ENCODE measurements at places on chromosomes 4 and X.

DNA sequence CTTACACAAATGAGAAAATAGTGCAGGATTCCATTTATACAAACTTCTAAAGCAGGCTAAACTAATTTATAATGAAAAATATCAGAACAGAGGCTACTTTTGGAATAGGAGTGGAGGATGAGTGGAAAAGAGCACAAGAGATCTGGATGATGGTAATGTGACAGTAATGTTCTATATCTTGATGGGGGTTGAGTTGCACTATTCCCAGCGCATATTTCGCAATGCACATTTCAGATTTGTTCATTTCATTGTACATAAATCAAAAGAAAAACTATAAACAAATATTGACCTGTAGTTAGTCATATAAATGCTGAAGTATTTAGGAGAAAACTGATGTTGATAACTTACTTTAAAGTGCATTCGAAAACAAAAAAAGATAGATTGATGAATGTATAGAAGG is 177.0 kb upstream of the MAOA start:
- DNase-seq: no peak

GRCh38 chr4:116599859-116600258 is 485.5 kb downstream of the TRAM1L1 start:
- DNase-seq: peak; percentile 52

DNA sequence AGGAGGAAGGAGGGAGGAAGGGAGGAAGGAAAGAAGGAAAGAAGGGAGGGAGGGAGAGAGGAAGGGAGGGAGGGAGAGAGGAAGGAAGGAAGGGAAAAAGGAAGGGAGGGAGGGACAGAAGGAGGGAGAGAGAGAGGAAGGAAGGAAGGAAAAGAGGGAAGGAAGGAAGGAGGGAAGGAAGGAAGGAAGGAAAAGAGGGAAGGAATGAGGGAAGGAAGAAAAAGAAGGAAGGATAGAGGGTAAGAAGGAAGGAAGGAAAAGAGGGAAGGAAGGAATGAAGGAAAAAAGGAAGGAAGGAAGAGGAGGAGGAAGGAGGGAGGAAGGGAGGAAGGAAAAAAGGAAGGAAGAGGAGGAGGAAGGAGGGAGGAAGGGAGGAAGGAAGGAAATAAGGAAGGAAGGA is 796.8 kb downstream of the ARAP2 start:
- DNase-seq: no peak

DNA sequence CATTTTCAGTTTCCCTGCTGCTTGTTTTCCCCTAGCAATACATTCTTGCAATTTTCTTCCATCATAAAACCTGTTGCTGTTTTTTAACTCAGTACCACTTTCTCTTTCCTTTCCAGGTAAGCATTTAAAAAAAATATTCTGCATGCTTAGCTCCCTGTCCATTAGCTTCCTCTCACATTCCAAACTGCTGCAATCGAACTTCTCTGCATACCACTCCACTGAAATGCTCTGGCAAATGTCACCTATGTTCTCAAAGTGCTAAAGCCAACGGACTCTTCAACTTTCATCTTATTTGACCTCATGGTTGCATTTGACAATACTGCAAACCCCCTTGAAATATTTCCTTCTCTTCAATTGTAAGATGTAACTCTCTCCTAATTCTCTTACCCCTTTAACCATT is 192.7 kb downstream of the ANAPC10 start:
- no peak for DNase-seq

- peak; percentile 72 for DNase-seq
Measured at GRCh38 chr4:3310301-3311094, 17.7 kb downstream of the RGS12 start.

DNA sequence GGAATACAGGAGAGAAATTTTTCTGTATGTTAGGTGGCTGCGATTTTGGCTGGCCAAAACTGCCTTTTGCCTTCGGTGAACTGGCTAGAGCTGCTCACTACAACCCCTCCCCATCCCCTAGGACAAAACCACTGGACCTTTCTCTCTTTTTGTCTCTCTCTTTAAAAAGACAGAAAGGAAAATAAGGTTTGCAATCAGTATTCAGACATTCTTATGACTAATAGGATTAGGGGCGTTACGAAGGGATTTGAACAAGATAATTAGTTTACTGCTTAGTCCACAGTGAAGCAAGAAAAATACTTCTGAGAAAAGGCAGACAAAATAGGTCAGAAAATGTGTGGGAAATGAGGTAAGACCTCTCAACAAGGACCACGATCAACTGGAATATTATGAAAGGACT is 180.4 kb downstream of the SLIT2 start:
- DNase-seq: no peak

GRCh38 chrX:19107035-19107434 is 15.2 kb downstream of the ADGRG2 start:
- no peak for DNase-seq

GRCh38 chrX:10631416-10632145 is 11.2 kb upstream of the MID1 start:
- DNase-seq: no peak

DNA sequence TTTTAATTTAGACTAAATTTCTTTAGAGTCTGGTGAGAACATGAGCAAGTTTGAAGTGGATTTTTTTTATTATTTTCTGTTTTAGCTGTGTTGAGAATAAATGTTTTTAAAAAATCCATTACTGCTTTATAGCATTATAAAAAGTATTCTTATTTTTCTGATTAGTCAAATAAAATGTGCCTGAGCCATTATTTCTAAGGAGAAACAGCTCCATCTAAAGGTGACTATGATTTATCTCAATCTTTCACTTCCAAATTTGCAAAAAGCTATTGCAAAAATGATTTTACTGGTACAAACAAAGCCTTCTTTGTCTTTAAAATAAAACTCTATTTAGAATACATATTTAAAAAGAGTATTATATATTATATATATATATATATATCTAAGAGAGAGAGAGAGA is 959.2 kb downstream of the FAM133A start:
- no peak for DNase-seq

DNA sequence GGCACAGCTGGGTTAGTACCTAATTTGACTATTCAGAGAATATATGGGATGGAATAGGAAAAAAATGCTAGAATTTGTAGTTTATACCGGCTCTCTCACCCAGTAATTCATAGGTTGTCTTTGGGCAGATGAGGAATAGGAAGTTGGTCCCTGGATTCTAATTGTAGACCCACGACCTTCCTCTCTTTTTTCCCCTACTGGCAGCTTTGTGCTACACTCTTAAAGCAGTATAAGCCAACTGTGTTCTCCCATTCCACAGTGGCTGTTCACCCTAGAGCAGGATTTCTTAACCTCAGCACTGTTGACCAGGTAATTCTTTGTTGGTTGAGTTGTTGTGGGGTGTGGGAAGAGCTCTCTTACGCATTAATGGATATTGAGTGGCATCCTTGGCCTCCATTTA is 92.9 kb downstream of the FNIP2 start:
- no peak for DNase-seq

GRCh38 chr4:88005076-88005475 is 2.4 kb upstream of the PKD2 start:
- no peak for DNase-seq

GRCh38 chr4:117560329-117560728 is 474.0 kb upstream of the NDST3 start:
- DNase-seq: no peak

DNA sequence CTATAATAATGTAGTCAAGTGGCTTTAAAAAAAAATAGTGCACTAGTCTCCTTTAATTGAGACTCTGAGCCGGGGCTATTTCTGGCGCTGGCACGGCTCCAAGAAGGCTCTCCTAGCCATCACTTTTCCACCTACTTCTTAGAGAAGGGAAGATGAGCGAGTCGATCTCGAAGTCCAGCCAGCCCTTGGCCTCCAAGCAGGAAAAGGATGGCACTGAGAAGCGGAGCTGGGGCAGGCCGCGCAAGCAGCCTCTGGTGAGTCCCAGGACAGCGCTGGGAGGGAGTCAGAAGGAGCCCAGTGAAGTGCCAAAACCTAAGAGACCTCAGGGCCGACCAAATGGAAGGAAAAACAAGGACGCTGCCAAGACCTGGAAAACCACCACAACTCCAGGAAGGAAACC is 531.9 kb downstream of the MAGEB5 start:
- DNase-seq: no peak

DNA sequence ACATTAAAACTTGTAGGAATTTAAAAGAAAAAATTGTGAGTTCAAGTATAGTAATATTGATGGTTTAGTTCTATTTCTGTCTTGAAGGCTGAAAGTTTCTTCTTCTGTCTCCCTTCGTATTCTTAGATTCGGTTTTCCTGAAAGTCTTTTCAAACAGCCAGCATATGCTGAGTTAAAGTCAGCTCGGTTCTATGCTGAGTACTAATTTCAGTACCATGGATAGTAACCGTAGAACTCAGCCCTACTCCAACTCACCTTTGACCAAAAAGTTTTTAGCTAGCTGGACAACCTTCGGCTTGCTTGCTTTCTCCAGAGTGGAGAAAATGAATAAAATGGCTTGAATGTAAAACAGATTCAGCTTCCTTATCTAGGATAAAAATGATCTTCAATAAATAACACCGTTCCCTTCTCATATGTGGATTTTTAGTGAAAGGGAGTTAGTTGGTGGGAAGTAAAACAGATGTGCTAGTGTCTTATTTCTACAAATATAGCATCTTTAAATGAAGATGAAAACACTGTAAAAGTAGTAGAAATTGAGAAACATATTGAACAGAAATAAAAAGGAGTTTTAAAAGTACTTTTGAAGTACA is 5.2 kb downstream of the POU4F2 start:
- no peak for DNase-seq

DNA sequence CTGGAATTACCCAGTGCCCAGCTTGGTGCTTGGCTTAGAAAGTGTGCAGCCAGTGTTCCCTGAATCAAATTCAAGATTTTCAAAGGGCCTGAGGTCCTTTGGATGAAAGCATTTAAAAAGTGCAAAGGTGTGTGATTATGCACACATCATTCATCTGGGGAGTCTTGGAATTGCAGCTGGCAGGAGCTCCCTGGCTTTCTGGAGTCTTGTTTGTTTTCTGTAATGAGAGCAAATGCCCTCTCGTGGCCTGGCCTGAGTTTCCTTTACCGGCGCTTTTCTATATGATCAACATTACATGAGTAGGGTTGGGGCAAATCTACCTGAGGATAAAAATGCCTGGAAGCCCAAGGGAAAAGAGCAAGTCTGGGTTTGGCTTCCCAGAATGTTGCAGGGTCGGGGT is 24.6 kb upstream of the SORCS2 start:
- no peak for DNase-seq

- no peak for DNase-seq
Measured at GRCh38 chr4:94525993-94526728, 74.4 kb downstream of the PDLIM5 start.

GRCh38 chrX:41288641-41289040 is 45.3 kb upstream of the DDX3X start:
- no peak for DNase-seq

- no peak for DNase-seq
Measured at GRCh38 chr4:162497564-162498167, 333.9 kb upstream of the FSTL5 start.

DNA sequence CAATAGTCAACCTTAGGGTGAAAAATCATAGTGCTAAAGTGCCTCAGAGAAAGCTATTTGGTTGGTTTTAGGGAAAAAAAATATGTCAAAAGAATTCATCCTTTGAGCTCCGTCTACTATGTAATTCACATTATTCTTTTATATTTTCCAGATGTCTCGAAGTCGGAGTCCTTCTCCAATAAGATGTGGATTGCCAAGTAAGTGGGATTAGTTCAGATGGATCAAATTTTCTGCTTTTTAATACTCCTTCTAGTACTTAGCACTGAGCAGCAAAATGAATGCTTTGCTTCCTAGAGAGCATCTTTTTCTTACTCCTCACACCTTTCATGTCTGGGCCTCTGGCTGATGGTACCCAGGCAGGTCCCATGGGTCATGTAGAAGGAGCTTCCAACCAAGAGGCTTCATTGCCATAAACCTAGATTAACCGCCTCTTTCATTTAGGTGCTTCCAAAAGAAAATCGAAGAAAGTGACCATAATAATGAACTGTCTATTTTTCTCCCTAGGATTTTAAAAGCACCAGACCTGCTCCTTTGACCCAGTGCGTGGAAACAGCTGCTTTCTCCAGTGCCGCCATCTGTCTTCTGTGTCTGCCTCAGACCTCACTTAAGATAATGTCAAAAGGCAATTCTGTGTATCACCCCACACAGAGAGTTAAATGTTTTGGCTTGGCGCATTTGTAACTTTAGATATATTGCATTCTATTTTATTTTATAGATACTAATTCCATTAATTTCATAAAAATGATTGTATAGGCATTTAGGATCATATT is 43.5 kb downstream of the SPATA18 start:
- no peak for DNase-seq

DNA sequence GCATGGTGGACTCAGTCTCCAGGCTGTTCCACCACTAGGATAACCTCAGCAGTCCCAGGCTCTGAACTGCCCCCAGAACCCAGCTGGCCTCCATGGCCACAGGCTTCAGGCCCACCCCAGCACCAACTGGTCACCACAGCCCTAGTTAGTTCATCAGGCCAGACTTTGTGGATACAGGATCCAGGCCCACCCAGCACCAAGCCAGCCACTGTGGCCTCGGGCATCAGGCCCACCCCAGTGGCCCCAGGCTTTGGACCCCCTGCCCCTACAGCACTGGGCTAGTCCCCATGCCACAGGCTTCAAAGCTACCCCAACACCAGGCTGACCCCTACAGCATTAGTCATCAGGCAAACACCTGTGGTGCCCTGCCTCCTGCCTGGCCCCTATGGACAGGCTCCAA is 50.0 kb downstream of the ZCCHC13 start:
- no peak for DNase-seq

DNA sequence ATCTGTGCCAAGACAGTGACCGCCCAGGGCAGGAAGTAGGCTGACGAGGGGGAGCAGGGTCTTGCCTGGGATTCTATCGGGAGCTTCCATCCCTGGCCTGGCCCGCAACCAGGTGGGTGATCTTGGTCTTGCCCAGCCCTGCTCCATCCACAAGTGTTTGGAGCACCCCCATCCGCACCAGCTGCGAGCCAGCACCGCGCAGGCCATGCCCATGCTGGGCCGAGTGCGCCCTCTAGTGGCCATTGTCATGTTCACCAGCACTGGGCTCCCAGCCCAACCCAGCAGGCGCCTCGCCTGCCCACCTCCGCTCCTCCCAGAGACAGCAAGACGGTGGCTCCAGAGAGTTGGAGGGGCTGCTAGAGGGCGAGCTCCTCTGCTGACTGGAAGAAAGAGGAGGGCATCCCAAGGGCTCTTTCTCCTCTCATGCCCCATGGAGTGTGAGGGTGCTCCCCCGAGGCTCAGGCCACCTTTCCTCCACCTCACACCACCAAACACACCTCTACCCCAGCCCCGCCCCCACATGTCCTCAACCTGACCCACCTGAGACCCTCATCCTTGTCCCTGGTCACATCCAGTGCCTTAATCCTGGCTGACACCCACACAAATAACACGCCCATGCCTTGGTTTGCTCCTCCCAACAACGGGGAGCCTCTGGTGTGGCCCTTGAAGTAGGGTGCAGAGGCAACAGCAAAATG is 9.8 kb upstream of the ATP2B3 start:
- peak; percentile 86 for DNase-seq

DNA sequence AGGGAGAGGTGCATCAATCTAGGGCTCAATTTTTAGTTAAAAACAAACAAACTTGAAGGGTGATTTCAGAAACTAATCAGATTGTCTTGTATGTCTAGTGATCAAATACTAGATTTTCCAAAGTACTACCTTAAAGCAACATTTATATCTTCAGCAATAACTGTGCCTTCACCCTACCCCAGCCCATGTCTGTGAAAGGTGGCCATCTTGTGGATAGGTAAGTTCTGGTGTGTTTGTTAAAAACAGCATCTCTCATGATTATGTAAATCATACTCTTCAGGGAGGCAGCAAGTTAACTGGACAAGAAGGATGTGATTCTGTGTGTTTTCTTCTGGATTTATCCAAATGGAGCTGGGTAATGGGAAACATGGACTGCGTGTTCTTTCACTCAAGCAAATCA is 81.4 kb upstream of the ACSL1 start:
- no peak for DNase-seq

- DNase-seq: peak; percentile 57
Measured at GRCh38 chr4:139735381-139736273, 70.0 kb downstream of the MGST2 start.
